Stimulated activated CD4-positive, alpha-beta T cell treated with anti-CD3 and anti-CD28 coated beads, Interleukin-15, amount 100 ng/mL, for 1 hour (primary cell): ENCODE measurements at places on chromosomes 6 and 20.

DNA sequence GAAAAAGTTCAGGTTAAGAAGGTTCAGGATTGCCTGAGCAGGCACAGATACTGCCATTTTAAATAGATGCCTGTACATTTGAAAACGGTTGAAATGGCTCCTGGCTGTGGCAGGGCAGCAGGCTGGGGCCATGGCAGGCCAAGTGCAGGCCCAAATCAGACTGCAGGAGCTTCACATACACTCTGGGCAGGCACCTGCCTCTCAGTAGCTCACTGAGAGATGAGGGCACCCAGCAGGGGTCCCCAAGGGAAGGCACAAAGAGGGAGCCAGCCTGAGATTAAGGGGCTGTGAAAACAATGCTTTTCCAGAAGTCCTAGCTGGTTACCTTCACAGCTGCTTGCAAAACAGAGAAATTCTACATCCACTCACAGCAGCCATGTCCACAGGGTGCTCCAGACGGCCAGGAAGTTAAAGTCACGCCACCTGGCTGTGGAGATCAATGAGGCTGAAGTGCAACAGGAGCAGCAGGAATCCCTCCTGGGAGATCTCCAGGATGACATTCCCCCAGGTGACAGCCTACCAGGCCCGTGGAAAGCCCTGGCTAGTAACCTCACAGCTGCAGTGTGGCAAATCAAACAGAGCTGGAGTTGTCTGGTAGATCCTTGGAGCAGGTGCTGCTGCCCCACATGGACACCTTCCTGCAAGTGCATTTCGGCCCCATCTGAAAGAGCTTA, 6.2 kb upstream of the RAET1E start:
- no peak for DNase-seq

DNA sequence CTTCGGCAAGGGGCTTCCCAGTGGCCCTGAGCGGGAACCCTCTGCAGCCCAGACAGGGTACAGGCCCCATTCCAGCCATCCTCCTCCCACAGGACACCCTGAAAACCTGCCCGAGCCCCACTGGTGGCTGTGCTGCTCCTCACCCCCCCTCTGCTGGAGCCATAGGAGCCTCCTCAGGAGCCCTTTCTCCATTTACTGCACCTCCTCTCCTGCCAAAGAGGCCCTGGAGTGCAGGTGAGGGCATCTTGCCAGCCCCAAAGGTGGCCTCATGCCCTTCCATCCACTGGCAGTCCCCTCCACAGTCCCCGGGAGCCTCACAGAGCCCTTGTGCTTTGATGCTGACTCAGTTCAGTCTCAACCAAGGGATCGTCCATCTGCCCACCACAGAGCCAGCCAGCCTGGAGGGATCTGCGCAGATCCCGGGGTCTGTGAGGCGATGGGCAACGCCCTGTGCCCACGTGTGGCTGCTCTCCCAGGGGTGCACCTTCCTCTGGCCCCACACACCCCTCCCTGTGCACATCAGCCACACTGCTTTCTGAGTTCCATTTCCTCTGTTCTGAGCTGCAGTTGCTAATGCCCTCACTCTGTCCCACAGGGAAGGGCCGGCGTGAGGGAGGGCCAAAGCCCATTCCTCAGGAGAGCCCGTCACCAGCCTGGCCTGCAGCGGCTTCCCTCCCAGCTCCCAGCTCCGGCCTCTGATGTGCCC, 228.5 kb downstream of the DLL1 start:
- no peak for DNase-seq

GRCh38 chr20:56957737-56958553, 308.5 kb downstream of the BMP7 start:
- DNase-seq, result no peak

DNA sequence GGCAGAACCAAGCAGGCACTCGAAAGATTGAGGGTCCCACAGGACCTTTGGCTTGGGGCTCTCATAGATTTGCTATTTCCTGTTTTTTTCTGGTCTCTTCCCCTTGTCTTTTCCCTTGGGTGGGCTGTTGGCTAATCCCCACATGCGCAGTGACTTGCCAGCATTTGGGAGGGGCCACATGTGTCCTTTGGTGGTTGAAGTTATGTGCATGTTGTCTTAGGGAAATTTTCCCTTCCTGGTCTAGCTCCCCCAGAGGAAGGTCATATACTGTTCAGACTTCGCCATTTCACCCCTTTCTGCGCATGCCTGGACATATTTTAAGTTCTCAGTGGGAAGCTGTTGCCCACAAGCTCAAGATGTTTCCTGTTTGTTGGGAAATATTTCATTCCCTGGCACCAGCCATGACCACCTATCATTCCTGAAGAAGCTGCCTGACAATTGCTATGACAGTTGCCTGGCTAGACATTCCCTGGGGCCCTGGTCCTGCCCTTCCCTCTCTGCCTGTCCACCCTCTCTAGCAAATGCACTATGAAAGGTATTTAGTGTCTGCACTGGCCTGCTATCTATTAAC, 156.2 kb upstream of the THBS2 start:
- no peak for DNase-seq

DNA sequence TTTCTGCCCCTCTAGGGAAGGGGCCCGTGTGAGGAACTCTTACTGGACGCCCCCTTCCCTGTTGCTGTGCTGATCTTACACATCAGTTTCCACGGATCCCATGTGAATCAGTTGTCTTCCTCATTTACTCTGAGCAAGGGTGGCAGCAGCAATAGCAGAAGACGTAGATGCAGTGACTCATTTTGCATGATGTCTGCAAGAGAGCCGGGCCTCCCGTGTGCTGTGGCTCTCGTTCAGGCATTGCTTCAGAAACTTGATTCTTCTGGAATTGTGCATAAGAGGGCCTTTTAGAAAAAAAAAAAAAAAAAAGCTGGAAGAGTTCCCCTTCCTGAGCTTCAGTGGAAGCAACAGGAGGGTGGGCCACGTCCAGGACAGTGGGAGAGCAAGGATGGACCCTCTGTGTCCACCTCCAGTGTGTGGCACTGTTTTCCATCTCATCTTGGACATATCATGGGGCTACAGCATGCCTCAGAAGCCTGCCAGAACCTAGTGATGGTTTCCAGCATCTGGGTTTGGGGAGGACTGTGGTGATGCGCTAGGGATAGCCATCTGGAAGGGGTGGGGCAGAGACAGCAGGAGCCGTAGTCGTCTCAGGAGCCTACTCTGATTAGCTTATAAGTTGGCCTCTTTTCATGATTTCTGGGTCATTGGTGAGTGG, 62.1 kb downstream of the FOXO3 start:
- no peak for DNase-seq
